ENCODE measurements at places on chromosomes 16 and 17.

GRCh38 chr16:89187032-89187769, 13.1 kb downstream of the SLC22A31 start:
- DNase-seq, result no peak

GRCh38 chr17:74454197-74455024, 12.0 kb upstream of the CD300A start:
- peak; percentile 77 for DNase-seq

- DNase-seq, result no peak
These were observed 682 bp downstream of the XAF1 start for GRCh38 chr17:6756425-6757031.

- DNase-seq, result peak; percentile 52
These were observed at the start of the genes CHMP1A and SPATA33 for GRCh38 chr16:89657442-89658220. Gene CHMP1A, minus strand, starts transcription at chr16:89657708. Its CDS starts 120 bp downstream, at chr16:89657588. Gene SPATA33, plus strand, starts transcription at chr16:89657836. Its CDS starts 76 bp downstream, at chr16:89657912.

GRCh38 chr16:88558457-88559442, 11.5 kb upstream of the ZC3H18 start:
- DNase-seq, result peak; percentile 18

- no peak for DNase-seq
These were observed 39.0 kb downstream of the TK2 start for GRCh38 chr16:66510711-66511601.

- no peak for DNase-seq
These were observed 4.8 kb downstream of the ADAP2 start for GRCh38 chr17:30926516-30926915.

GRCh38 chr16:78503602-78504001, 404.1 kb downstream of the WWOX start:
- peak; percentile 16 for DNase-seq

DNA sequence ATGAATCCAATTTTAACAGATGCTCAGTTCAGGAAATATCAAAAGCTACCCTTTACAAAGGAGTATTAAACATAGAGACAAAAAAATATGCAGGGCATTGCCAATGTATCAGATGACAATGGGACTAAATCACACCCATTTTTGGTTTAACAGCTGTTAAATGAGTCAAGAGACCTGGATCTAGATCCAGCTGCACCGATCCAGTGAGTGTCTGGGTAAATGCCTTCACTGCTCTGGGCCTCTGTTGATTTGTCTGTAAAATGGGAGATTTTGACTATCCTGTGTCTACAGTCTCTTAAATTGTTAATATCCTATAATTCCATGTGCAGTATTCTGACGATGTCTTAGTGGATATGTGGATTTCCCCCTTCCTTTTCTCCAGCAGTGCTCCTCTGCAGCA, 16.4 kb downstream of the KRT23 start:
- DNase-seq, result no peak

DNA sequence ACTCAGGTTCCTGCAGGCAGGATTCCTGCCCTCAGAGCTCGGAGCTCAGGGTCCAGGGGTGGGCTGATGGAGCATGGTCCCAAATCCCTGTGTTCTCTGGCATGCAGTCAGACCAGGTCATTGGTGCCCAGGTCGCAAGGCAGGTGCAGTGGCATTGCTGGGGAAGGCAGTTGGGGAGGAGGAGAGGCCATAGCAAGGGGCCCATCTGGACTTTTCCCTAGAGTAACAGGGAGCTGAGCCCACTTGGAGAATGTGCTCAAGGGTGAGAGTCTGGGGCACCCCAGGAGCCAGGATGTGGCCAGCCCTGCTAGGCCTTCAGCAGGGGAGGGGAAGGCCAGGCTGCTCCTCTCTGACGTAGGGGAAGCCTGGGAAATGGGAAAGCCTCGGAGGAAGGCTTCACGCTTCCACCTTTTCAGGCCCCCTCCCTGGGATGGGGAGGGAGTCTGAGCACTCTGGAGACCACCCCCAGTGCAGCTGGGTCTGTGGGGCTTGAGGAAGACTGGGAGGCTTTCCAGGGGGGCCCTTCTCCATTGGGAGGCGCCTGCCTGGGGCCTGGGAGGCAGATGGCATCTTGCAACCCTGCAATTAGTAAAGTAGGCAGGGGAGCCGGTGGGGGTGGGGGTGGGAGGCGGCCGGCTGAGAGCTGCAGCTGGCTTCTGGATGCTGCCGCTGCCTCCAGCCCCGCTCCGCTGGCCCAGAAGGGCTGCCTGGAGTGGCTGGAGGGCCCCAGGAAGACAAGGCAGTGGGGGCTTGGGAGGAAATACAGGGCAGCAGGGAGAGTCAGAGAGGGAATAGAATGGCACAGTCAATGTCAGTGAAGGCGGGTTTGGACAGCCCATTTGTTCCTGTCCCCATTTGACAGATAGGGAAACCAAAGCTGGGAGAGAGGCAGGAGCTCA, 21.1 kb upstream of the DOK4 start:
- DNase-seq, result peak; percentile 65

- peak; percentile 69 for DNase-seq
These were observed 1.8 kb downstream of the CNTNAP4 start for GRCh38 chr16:76278980-76279379.

DNA sequence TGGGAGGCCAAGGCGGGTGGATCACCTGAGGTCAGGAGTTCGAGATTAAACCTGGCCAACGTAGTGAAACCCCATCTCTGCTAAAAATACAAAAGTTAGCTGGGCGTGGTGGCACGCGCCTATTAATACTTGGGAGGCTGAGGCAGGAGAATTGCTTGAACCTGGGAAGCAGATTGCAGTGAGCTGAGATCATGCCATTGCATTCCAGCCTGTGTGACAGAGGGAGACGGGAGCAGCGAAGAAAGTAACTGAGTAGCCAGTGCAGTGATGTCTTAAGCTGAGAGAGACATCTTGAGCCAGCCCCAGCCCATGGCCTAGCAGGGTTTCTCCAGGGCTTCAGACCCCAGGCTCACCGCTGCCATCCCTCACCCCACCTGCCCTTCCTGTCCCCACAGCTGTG, 9.8 kb upstream of the SMIM5 start:
- no peak for DNase-seq

DNA sequence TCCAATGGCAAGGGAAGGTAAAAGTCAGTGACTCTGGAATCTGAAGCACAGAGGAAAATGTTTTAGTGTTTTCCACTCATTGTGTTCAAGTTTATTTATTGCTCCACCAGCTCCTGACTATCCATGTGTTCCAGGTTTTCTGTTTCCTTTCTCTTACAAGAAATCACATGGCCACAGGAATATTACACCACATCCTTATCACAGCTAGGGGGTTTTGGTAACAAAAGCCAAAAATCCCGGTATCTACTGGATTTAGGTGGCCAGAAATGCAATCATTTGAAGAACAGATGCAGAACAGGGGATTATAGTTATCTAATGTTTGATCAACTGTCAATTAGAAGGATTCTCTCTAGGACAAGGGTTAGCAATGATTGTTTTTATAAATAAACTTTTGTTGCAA, 47.9 kb downstream of the STH start:
- DNase-seq, result no peak

GRCh38 chr16:2079311-2079800, 31.6 kb downstream of the TSC2 start:
- no peak for DNase-seq

- no peak for DNase-seq
These were observed 305.2 kb downstream of the SEC14L1 start for GRCh38 chr17:77445760-77446532.

- DNase-seq, result peak; percentile 39
These were observed 10.8 kb upstream of the SLC46A1 start for GRCh38 chr17:28416703-28417311.

DNA sequence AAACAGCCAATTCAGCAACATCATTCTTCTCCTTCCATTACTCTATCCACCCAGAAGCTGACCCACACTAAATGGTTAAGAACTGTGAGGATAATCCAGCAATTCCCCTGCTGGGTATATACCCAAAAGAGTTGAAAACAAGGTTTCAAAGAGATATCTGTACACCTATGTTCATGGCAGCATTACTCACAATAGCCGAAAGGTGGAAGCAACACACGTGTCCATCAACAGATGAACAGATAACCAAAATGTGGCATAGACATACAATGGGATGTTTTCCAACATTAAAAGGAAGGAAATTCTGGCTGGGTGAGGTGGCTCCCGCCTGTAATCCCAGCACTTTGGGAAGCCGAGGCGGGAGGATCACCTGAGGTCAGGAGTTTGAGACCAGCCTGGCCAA, 19.9 kb downstream of the MIS12 start:
- DNase-seq, result no peak

DNA sequence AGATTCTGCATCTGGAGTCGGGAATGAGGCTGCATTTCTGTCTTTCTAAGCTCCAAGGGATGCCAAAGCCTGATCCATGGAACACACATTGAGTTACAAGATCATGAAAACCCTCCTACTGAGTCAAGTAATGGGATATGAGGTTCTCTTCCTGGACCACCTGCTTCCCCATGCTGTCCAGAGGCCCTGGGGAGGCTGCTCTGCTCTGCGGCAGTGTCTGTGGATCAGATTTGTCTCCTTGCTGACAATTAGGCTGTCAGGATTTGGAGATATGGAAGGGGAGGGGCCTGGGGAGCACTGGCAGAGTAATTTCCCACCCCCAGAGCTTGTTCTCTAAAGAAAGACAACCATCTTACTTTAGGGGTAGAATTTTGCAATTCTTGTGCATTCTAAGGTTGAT, 33.0 kb downstream of the C16orf95 start:
- DNase-seq, result no peak

DNA sequence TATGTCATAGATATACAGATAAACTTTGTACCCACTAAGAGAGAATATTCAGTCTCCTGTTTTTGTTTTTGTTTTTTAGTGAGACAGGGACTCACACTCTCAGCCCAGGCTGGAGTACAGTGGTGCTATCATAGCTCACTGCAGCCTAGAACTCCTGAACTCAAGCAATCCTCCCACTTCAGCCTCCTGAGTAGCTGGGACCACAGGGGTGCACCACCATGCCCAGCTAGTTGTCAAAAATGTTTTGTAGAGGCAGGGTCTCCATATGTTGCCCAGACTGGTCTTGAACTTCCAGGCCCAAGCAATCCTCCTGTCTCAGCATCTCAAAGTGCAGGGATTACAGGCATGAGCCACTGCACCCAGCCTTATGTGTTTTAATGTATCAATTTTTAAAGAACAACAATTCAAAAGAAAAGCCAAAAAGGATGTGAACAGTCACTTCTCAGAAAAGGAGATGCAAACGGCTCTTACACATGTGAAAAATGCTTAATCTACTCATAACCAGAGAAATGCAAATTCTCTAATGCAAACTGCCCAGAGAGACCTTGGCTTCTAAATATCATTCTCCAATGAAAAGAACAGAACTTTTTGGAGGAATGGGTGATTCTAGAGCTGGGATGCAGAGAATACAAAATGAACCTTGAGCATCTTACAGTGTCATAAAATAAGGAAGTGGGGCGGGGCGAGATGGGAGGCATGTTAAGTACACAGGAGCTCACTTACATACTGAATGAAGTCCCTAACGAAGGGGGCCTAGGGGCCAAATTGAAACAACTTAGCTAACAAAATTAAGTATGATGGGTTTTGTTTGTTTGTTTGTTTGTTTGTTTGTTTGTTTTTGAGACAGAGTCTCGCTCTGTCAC, 7.3 kb upstream of the CMTM3 start:
- no peak for DNase-seq

GRCh38 chr16:4058386-4058785, 57.9 kb downstream of the ADCY9 start:
- DNase-seq, result no peak

DNA sequence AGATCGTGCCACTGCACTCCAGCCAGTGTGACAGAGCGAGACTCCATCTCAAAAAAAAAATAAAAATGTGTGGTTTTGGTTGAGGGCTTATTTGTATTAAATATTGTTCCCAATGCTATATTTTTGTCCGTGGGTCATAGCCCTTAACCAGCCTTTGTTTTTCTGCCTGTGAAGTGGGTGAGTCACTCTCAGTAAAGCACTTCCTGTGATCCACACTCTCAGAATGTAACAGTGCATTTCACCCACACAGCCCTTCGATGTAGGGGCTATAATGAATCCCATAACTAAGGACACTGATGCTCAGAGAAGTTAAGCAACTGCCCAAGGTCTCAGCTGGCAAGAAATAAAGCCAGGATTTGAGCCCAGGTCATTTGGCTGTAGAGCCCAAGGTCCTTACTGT, 34.7 kb upstream of the POLR3E start:
- no peak for DNase-seq

GRCh38 chr16:85445064-85445778, 167.9 kb upstream of the GSE1 start:
- peak; percentile 78 for DNase-seq

GRCh38 chr16:71288570-71288889, 672 bp downstream of the CMTR2 start:
- DNase-seq, result no peak

DNA sequence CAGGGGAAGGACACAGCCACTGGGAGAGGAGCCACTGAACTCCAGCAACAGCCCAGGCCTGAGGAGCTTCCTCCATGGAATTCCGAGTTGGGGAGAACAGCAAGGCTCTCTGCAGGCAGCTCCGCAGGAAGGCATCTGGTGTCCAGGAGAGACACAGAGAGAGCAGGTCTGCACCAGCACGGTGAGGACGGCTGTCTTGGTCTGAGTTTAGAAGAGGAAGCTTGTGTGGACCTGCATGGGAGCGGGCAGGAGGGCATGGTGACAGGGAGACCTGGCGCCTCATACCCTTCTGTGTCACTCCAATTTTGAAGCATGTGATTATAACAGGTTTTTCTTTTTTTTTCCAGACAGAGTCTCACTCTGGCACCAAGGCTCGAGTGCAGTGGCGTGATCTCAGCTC, 6.4 kb downstream of the SLC38A10 start:
- no peak for DNase-seq

GRCh38 chr16:3640632-3641501, 13.6 kb upstream of the DNASE1 start:
- no peak for DNase-seq

GRCh38 chr17:66522591-66523272, 220.3 kb downstream of the PRKCA start:
- no peak for DNase-seq

DNA sequence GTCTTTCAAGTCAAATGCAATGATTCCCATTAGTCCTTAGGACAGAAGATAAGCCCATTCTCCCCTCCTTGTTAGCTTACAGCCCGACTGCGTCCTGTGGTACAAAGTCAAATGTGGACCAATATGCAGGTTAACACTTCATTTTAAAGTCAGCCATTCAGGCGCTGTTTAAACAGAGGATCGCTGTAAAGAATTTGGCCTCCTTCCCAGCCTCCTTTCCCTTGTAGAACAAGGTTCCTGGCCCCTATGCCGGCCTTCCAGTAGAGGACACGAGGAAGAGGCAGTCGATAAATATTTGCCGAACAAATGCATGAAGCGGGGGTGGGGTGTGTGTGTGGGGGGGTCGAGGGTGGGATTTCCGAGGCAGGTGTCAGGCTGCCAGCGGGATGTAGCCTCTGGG, 4.3 kb downstream of the SDK2 start:
- DNase-seq, result no peak

DNA sequence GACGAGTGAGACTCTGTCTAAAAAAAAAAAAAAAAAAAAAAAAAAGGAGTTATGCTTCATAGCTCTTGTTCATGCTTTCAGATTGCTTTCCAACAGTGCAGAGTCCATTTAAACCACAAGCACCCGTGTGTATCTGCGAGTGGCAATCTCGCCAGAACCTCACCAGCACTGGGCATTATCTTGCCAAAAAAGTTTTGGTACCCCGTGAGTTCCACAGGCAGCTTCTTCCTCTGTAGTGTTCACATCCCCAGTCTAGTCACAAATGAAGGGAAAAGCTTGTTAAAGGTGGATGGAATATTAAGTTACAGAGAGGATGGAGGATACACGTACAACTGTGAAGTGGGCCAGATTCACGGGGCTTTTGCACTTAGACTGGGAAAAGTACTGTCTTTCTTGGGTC, 33.5 kb downstream of the WSB1 start:
- DNase-seq, result no peak

GRCh38 chr16:81817296-81817695, 38.2 kb downstream of the PLCG2 start:
- no peak for DNase-seq

- no peak for DNase-seq
These were observed 134.8 kb downstream of the HS3ST2 start for GRCh38 chr16:22948603-22949368.

Measured in NCI-H524 treated with DMSO at 0.1 percent for 48 hours (cell line).